ENCODE measurements at places on chromosomes 6 and 20.

DNA sequence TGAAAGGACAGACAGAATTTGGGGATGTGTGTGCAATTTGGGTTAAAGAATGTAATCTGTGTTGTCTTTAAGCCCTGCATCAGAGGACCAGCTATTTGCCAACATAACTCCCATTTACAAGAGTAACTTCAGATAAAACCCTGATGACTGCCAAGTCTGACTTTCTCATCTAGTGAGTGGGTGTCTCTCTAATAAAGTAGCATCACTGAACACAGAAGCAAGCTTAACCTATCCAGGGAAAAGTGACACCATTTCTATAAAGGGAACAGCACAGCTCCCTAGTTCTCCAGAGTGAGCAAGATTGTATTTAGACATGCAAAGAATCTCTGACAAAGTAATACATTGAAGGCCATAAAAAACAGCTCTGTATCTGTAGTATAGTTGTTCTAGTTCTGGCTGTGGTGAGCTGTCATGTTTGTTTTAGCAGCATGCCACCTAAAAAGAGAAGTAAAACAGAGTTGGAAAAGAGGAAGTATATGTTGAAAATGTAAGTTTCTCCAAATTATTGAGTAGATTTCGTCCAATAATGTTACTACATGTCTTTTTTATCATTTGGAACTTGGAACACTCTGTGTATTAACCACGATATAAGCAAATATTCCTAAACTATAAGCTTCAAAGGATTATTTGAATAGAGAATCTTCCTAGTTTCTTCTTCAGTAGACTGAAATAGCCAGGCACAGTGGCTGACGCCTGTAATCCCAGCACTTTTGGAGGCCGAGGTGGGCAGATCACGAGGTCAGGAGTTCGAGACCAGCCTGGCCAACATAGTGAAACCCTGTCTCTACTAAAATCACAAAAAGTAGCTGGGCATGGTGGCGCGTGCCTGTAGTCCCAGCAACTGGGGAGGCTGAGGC, 8.8 kb upstream of the PIM1 start:
- no peak for DNase-seq

GRCh38 chr20:53866794-53867740, 203.3 kb downstream of the BCAS1 start:
- DNase-seq, result no peak

DNA sequence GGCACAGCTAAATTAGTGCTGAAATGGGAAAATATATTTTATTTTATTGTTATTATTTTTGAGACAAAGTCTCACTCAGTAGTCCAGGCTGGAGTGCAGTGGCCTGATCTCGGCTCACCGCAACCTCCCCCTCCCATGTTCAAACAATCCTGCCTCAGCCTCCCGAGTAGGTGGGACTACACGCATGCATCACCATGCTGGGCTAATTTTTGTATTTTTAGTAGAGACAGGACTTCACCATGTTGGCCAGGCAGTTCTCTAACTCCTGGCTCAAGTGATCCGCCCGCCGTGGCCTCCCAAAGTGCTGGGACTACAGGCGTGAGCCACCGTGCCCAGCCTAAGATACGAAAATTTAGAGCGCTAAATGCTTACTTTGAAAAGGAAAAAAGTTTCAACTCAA, 4.8 kb downstream of the RAB23 start:
- DNase-seq, result no peak

DNA sequence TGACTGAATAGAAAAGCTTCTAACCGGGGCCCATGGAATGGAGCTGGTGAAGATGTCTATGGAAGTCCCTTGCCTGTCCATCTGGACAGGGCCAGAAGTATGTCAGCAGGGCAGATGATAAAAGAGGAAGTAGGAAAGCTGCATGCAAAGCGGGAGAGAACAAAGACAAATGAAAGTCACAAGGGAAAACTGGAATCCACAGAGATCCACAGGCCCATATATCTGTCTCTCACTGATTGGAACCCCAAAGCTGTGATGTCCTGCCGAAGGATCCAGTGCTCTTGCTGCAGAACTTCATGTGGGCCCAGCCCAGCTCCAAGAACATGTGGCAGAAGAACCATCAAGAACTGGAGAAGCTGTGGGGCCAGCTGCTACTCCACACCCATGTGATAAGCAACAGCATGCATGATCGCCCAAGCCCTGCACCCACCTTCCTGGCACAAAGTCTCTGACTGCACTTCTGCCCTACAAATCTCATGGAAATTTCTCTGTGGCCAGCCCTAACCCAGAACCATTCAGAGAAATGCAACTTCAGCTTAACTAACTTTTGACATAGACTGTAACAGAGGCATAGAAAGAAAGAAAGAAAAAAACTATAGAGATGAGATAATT, 716.0 kb downstream of the KIF16B start:
- no peak for DNase-seq

- no peak for DNase-seq
Observed at GRCh38 chr6:134982161-134982560, 32.3 kb upstream of the ALDH8A1 start.

DNA sequence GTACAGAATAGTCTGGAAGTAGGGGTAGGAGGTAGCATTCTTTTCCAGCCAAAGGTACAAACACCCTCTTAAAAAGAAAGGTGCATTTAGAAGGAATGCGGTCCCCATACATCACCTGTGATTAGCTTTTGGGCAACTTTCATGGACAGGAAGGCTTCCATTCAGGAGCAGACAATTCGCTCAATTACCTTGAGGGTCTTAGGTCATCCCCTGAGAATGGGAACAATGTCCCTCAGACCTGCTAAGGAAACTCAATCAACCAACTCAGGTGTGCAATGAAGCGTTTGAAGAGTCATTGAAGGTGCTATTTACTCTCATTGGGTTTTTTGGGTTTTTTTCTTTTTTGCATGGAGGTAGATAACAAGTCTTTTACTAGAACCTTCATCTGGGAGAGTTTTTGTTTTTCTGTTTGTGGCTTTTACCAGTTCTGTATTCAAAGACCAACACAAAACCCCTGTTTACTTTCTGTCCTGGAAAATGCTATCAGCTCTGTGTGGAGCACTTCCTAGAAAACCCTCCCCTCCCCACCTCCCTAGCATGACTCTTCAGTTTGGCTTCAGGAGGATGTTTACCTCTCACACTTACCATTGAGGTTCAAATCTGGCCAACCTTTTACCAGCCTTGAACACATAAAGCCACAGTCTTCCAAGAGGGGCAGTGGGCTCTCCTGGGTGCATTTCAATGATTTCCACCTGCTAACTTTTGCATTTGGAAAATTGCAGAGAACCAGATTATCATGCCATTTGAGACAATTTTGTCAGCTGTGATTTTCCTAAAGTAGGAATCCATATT, 271.2 kb upstream of the PRDM1 start:
- DNase-seq, result no peak

DNA sequence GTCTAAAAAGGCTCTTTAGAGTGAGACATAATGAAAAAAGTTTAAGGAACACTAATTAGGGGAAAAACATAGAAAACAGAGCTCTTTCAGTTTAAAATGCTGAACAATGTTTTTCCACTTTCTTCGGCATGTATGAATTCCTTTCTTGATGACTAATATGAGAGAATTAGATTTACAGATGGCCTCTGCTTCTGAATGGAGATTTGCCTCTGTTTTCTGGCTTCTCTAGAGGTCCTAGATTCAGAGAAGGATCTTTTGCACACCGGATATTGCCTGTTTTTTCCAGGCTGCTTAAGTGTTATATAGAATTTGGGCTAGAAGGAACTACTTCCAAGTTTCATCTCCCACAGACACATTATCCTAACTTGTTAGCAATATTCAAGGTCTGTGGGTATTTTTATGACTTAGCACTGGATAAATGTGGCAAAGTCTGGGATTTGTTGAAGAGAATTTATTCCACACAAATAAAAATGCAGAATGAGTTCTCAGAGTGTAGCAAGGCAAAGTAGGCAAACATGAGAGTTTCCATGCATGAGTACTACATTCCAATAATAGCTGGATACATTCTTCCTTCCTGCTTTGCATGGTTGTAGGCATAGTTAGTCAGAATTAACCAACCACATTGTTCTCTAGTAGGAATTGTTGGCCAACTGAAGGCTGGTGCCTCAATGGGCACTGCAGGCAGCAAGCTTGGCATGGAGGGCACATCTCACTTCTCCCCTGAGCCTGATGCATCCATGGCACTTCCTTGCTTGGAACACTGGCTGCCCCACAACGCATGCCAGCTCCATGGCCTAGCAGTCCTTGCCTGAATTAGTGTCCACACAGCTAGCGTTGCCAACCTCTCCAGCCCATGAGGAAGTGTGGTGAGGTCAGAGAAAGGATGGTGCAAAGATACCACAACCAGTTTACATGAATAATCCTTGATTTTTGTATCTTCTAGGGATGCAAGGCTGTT, 224.2 kb downstream of the CLIC5 start:
- no peak for DNase-seq

DNA sequence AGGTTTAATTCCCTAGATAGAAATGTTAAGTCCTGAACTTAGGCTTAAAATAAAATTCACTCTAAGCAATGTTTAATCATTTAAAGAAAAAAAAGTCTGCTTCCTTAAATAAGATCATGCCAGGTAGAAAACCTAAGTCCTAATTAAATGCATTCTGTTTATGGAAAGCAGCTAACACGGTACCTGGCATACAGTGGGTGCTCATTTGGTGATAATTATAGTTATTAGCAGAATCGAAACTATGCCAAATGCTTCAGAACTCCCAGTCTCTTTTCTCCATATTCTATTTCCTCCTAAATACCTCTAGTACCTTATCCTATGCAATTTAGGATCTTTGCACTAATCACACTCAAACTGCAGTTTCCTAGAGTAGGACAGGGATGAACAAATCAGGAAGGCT, 331.8 kb downstream of the EPHA7 start:
- no peak for DNase-seq

DNA sequence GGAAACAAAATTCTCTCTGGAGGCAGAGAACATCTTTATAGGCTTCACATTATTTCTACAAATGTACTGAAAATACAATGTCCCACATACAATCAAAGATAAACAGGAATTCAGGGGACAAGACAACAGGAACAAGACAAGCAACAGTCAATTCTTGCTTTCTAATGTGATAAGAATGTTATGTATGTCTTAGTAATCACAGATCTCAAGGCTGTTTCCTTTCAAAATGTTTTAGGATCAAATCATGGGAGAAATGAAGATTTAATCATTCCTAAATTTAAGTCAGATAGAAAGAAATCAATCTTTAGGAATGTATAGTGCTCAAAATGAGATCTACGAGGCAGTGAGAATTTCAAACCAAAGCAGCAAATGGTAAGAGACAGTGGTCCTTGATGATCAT, 32.1 kb downstream of the NEDD9 start:
- DNase-seq, result no peak

DNA sequence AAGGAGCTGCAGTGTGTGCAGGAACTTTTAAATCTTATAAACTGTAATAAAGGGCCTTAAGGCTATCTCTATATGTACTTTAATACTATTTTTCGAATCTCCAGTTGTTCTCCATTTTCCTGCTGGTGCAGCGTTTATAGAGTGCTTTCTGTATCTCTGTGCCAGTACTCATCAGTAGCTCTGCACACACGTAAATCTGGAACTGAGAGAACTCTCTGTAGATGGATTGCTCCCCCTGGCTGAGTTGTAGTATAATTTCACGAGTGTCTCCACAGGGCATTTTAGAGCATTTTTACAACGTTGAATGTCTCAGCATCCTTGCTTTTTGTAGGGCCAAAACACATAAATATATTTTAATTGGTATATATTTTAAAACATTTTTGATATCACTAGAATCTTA, 256.5 kb downstream of the TRDN start:
- peak; percentile 28 for DNase-seq

DNA sequence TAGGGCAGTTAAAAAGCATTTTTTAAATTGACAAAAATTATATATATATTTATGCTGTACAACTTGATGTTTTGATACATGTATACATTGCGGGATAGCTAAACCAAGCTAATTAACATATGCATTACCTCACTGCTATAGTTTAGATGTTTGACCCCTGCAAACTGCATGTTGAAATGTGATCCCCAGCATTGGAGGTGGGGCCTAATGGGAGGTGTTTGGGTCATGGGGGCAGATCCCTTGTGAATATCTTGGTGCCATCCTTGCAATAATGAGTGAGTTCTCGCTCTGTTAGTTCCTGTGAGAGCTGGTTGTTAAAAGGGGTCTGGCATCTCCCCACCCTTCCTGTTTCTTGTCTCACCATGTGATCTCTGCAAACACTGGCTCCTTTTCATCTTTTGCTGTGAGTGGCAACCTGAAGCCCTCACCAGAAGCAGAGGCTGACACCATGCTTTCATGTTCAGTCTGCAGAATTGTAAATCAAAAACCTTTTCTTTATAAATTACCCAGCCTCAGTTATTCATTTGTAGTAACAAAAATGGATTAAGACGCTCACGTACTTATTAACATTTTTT, 111.8 kb downstream of the MCHR2 start:
- DNase-seq, result no peak

DNA sequence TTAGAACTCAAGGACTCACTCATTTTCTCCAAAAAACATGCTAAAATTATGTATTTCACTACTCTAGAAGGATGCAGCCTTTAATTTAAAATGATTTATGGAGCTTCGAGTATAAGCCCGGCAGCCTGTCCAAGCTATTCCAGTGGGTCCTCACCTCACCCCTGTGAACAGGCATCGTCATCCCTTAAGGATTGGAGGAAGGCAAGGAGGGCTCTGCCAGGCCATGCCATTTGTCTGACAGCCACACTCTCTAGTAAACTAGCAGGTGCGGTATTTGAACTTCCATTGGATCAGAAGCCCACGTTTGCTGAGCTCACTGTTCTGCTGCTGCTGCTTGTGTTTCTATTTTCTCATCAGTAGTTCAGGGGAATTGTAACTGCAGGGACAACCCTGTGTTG, 39.8 kb upstream of the NAA20 start:
- DNase-seq, result no peak

- no peak for DNase-seq
Observed at GRCh38 chr20:10922941-10923340, 249.1 kb upstream of the JAG1 start.

DNA sequence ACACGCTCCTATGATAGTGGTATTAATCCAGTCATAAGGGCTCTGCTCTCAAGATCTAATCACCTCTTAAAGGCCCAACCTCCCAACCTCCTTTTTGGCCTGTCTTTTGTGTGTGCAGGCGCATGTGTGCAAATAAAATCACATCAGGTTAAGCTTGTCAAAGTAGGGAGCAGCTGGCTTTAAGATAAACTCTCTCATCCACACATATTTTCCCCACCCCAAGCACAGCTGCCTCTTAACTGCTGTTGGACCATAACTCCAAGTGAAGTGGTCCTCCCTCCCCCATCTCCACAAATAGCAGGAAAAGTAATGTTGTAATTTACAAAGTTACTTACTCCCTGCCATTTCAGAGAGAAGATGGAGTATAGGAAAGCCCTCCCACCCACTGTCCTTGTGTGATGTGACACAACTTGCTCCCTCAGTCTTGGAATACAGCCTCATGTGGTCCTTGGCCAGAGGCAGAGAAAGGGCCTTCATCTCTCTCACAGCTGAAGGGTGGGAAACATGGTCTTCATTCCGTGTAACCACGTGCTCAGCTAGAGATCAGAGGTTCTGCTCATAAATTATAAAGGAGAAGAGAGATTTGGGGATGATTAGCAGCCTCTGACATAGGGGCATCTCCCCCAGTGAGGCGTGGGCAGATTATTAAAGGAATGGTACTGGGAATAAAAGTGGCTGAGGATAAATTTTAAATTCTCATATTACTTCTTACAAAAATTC, 74.8 kb upstream of the TPD52L1 start:
- DNase-seq, result no peak

- DNase-seq, result no peak
Observed at GRCh38 chr6:159064477-159064876, 19.7 kb upstream of the TAGAP start.

- no peak for DNase-seq
Observed at GRCh38 chr6:135922174-135922573, 70.7 kb downstream of the PDE7B start.

Data from Caco-2 (cell line).